ENCODE measurements at places on chromosomes 12 and 14. TPM values are rescaled to one million over a fixed set of nuclear protein-coding genes. Genes with fewer than 3 reads are reported as not detected.
A peak's percentile ranks its signal among the peaks of the same experiment; 100 is the strongest.

COX6A1 gene
- total RNA-seq = 242 TPM

CNTN1 gene
- 28.9 TPM for total RNA-seq

CBLN3 gene
- 1.8 TPM for total RNA-seq

KCNK13 gene
- 0.39 TPM for total RNA-seq

PLXNC1 gene
- total RNA-seq = 15.5 TPM

PIWIL1 gene
- total RNA-seq = 0.10 TPM

PROX2 gene
- total RNA-seq = not detected

ANKRD52 gene
- total RNA-seq = 11.0 TPM

GRCh38 chr12:120835304-120835612, 68.9 kb downstream of the SPPL3 start:
- DNase-seq = no peak

- no peak for DNase-seq
Measured at GRCh38 chr12:129179941-129180553, 326.8 kb downstream of the GLT1D1 start.

DNA sequence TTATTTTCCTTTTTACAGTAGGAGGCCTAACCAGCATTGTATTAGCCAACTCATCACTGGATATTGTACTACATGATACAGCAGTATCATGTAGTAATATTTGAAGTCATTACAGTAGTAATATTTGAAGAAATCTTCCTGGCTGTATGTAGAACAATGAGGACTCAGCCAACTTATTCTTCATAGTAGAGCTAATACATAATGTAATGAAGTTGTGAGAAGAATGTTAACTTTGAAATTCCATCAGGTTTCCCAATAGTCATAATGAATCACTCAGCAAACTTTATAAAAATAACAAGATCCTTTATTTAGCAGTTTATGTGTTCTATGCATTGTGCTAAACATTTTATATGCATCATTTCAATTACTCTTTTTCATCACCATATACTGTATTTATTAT, 61.8 kb downstream of the LRRK2 start:
- no peak for DNase-seq

DNA sequence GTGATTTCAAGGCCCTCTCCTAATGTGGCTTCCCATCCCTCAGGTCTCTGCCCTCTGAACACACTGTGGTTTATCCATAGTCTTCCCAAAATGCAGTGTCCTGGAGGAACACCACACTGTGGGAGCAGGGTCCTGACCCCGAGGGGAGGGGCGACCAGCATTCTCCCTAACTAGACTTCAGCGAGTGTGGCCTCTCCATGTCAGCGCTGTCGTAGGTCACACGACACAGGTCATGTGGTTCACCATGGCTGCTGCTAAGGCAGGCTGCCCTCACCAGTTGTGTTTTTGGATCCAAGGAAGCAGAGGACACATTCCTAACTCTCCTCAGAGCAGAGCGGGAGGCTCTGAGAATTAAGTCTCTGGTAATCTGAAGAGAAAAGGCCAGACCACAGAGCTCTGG, 50.5 kb downstream of the SSH1 start:
- DNase-seq = no peak

- DNase-seq = peak; percentile 40
Measured at GRCh38 chr12:31324845-31325523, 966 bp downstream of the SINHCAF start.

All from skin of body (tissue), 3 donors.